ENCODE measurements at places on chromosomes 5 and 9.

DNA sequence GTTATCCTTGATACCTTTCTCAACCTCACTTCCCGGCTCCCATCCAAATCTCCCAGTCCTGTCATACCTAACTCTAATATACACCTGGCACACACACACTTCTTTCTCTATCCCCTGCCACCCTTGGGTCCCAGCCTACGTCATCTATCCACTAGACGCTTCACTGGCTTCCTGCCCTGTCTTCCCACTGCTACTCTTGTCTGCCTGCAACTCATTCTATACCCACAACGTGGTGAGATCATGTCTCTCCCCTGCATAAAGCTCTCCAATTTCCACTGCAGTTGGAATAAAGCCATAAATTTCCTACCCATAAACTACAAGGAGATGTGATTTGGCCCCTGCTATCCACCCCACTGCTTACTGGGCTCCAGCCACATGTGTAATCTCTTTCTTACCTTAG lies 93.5 kb downstream of the JMY start:
- DNase-seq, result no peak

DNA sequence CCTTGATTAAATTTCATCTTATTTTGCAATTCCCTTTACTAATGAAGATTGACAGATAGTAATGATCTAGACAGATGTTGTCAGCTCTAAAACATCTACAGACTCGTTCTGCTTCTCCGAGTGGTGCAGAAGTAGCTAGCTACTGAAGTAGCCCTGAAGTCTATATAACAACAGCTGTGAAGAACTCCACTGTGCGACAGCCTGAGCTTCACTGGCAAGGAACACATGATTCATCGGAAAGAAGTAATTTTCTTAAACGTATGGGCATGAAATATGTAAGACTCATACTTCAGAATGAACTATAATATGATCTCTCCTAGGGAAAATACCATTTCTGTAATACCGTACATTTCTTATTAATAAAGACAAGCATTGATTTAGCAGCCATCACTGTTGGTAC lies 96.2 kb downstream of the TRPM3 start:
- no peak for DNase-seq

GRCh38 chr5:74426506-74426905 lies 214.0 kb downstream of the ENC1 start:
- no peak for DNase-seq

DNA sequence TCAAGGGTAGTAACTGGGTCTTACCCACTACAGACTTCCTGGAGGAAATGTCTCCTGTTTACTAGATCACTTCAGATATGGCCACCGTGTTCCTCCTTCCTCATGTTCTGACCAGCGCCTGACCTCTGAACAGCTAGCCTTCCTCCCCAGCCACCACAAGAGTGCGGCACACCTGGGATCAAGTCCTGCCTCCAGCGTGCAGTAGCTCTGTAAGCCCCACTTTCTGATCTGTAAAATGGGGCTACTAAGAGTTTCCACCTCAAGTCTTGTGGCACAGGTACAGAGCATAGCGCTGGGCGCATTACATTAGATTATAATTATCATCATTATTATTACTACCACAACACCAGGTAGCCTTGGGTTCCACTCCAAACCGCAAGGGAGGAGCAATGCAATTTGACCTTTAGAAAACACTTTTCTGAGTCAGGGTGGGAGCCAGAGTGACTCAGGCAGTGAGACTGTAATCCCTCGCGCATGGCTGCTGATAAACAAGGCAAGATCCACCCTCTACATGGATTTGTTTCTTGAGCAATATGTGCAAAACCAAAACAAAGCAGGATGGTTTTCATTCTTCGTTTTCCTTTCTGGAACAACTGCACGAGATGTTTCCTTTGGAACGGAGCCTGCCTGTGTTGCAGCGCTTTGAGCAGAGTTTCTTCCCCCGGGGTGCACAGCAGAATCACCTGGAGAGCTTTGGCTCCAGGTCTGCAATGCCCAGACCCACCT lies 65.0 kb upstream of the ANGPTL2 start:
- no peak for DNase-seq

GRCh38 chr9:22392523-22392922 lies 54.1 kb upstream of the DMRTA1 start:
- no peak for DNase-seq

GRCh38 chr5:39783756-39784421 lies 359.1 kb upstream of the DAB2 start:
- no peak for DNase-seq

GRCh38 chr9:110049699-110050450 lies 158.1 kb downstream of the C9orf152 start:
- DNase-seq, result no peak
